ENCODE measurements at places on chromosomes 4 and X.
A peak's percentile ranks its signal among the peaks of the same experiment; 100 is the strongest.

- DNase-seq: no peak
Measured at GRCh38 chr4:157357887-157358286, 137.4 kb downstream of the GRIA2 start.

- no peak for DNase-seq
Measured at GRCh38 chrX:140815868-140816267, 106.3 kb downstream of the LINC00632 start.

- DNase-seq: no peak
Measured at GRCh38 chr4:106594291-106594952, 225.8 kb upstream of the GIMD1 start.

DNA sequence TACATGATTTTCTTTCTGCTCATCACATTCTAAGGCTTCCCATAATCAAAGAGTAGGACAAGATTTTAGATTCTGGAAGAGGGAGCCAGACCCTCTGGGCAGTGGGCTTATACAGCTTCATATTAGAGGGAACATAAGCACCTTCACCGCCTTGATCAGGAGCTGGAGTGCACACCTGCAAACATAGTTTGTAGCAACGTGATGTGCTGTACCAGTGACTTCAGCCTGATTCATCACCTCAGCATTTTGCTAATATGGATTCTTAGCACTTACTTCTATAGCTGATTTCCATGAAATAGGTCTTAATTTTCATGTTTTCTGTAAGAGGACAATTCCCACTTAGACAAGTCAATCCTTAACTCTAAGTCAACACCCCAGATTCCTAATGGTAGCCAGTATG is 36.7 kb downstream of the PCDH18 start:
- no peak for DNase-seq

DNA sequence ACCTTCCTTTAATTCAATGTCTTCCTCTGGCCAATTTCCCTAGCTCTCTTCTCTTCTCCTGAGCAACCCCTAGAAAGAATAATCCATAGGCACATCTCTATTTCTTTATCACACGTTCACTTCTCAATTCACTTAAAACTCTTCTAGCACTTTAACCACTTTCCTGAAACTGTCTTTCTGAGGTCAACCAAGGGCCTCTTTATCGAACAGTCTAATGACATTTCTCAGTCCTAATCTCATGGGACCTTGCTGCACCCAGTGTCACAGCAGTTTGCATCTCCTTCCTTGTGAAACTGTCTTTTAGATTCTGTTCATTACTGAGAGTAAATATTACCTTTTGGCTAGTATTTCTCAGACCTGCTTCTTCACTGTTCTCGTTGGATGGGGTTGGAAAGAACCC is 285.3 kb upstream of the RASGEF1B start:
- DNase-seq: no peak

DNA sequence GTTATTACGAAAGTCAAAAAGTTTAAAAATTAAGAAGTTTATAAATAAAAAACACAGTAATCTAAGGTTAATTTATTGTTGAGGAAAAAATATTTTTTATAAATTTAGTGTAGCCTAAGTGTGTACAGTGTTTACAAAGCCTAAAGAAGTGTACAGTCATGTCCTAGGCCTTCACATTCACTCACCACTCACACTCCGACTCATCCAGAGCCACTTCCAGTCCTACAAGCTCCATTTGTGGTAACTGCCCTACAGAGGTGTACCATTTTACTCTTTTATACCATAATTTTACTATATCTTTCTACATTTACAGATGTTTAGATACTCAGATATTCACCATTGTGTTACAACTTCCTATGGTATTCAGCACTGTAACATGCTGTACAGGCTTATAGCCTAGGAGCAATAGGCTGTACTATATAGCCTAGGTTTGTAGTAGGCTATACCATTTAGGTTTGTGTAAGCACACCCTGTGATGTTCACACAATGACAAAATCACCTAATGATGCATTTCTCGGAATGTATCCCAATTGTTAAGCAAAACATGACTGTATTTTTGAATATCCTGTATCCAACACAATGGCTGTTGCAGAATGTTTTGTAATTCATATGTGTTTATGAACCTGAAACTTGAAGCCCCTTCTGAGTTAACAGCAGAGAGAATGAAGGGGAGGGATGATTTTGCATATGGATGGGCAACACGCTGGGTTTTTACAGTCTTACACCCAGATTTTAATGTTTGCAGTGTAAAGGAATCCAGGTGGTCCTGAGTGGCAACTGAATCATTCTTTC is 3.1 kb downstream of the PPBP start:
- no peak for DNase-seq

DNA sequence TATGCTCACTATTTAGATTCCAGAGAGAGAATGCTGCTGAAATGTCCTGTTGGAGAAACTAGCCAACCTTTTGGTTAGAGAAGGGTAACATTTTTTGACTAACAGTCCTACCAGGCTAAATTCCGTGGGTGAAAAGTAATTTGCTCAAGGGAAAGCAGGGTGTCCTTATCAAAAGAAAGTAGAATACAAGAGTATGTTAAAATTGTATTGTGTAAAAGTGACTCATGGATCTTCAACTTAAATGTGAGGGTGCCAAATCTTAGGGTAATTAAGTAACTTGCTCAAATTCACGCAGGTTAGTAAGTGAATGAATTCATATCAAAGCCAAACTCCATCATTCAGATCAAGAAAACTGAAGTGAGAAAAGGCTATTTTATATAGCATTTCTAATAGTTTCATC is 81.7 kb downstream of the PCDH7 start:
- no peak for DNase-seq

DNA sequence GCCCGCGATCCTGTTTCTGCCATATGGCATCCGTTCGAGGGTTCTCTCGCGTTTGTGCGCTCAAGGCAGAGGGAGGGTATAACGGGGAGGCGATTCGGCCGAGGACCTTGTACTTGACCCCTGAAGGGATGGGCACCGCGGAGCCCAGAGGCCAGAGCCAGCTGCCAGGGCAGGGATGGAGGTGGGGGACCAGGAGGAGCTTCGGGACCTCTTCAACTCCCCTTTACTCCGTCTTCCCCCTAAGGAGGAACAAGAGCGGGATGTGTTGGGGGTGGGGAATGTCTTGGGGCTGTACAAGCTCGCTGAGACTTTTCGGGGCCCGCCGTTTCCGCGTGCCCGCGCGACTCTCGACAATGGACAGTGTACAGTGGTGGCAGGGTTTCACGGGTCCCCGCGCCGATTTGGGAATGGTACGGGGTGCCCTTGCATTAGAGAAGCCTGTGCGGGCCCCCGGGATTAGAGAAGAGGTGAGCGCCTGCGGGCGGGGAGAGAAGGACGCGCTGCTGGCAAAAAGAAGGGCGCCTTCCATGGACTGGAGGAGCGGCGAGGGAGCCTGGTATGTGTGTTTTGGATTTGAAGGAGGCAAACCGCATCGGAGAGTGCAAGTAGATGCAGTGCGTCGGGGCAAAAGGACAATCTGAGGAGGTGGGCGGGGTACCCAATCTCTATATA is 760 bp downstream of the UGT8 start:
- DNase-seq: peak; percentile 37

GRCh38 chr4:3062471-3062870 is 11.9 kb downstream of the HTT-AS start:
- no peak for DNase-seq

GRCh38 chr4:25448379-25449109 is 71.5 kb downstream of the ANAPC4 start:
- no peak for DNase-seq

DNA sequence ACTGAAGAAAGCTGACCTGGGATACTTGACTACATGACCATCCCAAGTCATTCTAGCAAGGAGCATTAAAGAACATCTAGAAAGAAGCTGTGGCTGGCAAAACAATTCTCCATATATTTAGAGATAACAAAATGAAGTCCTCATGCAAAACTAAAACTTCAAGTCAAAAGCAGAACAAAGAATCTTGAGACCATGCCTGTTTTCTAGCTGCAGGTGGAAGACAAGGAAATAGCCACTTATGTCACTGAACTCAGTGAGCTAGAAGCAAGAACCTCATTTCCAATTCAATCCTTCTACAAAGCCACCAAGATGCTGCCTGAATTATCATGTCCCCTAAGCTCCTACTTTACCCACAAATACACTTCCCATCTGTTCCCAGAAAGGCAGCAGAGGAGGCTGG is 13.8 kb downstream of the USP46 start:
- no peak for DNase-seq

DNA sequence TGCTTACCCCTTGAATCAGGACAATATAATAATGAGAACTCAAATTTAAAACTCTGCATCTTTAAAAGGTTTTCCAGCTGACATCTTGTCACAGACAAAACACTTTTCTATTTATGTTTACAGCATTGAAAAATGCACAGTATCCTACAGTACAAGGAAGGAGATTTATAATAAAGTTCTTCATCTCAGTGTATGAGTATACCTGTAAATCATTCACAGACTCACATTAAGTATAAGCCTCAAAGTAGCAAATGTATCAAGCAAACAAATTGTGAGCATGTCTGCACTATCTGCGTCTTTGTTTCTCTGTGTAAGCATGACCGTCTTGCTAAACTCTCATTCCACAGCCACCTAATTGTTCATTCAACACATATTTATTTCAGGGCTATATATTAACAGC is 52.8 kb downstream of the PPP1R2C start:
- no peak for DNase-seq

- no peak for DNase-seq
Measured at GRCh38 chrX:24055043-24055356, 244 bp downstream of the EIF2S3 start.

- DNase-seq: no peak
Measured at GRCh38 chrX:154036513-154036912, 16.8 kb upstream of the IRAK1 start.

DNA sequence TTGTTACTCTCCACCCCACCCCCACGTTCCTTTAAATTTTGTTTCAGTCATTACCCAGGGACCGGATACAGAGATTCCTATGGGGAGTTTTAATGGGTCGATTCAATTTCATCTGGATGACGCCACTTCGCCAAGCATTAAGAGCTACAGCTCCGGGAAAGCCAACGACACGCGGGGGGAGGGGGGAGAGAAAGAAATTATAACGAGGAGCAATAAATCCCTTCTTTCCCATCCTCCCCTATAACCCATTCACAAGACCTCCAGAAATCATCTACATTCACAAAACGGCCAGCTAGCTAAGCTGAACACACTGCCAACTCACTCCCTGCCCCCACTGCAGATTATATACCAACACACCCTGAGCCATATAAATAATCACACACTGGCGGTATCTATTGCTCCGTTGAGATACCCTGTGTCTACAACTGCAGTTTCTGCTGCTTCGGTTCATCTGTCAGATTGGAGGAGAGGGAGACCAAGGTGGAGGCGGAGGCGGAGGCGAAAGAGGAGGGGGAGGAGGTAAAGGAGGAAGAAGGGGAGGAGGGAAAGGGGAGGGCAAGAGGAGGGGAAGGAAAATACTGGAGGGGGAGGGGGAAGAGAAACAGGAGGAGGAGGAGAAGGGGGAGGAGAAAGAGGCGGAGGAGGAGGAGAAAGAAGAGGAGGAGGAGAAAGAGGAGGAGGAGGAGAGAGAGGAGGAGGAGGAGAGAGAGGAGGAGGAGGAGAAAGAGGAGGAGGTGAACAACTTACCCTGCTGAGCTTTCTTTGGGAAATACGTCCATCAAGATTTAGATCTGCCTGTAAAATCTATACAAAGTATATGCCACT is 113.9 kb upstream of the VAMP7 start:
- DNase-seq: peak; percentile 60

DNA sequence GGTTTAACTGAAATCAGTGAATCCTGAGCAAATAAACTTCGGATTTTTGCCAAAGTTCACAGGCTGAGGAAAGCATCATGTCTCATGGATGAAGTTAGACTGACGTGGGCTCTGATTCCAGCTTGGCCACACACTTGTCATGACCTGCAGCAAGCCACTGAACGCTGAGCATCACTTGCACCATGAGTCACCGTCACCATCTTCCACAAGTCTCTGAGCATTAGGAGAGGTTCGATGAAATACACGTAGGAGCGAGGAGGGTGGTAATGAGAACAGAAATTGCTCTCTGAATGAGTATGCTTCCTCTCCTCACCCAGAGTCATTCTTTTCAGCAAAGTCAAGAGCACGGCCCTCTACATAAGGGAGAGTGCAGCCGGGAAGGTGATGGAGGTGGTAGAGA is 3.8 kb upstream of the TRIML2 start:
- no peak for DNase-seq

DNA sequence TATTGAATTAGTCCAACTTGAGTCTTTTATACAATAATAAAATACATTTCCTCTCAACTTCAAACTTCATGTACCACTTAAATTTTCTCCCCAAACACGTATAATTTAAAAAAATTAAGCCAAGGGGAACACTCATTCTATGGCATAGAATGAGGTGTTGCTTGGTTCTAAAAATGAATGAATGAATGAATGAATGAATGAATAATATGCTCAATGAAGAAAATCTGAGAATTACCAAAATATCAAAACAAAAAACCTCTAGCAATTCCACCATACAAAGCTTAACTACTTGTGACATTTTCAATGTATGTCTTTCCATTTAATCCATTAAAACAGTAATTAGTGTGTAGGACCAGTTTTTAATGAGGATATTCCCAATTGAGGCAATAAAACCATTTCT is 62.7 kb upstream of the PLAC8 start:
- DNase-seq: no peak

DNA sequence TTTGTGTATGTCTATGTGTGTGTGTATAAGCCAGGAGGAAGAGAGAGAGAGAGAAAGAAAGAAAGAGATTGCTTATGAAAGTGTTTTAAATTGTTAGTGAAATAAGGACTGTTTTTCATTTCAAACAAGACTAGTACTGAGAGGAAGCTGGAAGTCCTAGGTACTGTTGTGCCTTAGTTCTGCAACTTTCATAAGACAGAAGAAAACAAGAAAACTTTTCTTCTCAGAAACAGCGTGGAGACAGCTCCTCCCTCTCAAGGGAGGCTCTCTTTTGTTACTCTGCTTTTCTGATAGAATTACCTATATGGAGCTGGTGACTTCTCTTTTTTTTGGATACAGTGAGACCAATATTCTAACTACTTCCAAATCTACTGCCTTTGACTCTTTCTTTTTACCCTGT is 62.5 kb downstream of the BANK1 start:
- DNase-seq: no peak

DNA sequence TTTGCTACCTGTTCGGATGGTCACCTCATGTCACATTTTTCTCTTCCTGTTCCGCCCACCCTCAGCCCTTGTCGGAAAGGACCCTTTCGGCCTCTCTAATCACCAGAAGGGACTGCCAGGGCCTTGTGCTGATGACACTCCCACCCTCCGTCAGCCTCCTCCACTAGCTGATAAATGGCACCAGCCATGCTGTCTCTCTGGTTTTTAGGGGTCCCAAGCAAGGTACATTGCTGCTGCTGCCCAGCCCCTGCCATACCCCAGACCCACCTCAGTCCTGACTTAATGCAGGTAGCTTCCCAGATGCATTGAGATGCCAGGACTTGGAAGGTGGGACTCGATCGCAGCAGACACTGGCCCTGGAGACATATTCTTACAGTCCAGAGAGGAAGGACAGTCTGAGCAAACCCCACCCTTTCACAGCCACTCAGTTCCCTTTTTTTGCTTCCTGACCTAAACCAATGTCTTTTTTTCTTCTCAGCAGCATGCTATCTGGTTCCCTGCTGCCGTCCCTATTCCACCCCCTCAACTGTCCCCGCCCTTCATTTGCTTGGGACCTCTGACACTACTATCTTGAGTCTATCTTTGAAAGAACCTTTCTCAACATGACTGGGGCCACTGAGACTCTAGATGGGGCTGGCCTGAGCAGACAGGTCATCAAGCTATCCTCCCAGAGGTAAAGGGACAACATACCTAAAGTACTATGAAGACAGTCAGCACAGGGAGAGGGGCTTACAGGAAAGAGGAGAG is at the start of gene BTK:
TSS of gene BTK (minus strand) at position 397 of the 747 bp plus-strand sequence. CDS start 10,907 bp downstream, outside the sequence.
- DNase-seq: no peak

GRCh38 chrX:105150557-105150956 is 69.9 kb downstream of the TEX13A start:
- DNase-seq: no peak

Measured in HEK293T (cell line).